ENCODE measurements at places on chromosomes 6 and 20. TPM values are rescaled to one million over a fixed set of nuclear protein-coding genes. Genes with fewer than 3 reads are reported as not detected.

KCNQ5 gene
- total RNA-seq, result 1.2 TPM

ZKSCAN4 gene
- total RNA-seq, result 4.8 TPM

ZNF831 gene
- total RNA-seq, result not detected

FOXC1 gene
- total RNA-seq, result 2.6 TPM

VGLL2 gene
- not detected for total RNA-seq

ZNF322 gene
- 10.3 TPM for total RNA-seq

NR2E1 gene
- not detected for total RNA-seq

BFSP1 gene
- total RNA-seq, result 0.73 TPM

VEGFA gene
- total RNA-seq, result 133 TPM

KIAA0408 gene
- total RNA-seq, result 0.39 TPM

CPXM1 gene
- total RNA-seq, result 2.2 TPM

VSX1 gene
- not detected for total RNA-seq

FAM229B gene
- 4.5 TPM for total RNA-seq

ACAT2 gene
- 130 TPM for total RNA-seq

GGTLC1 gene
- total RNA-seq, result not detected

LHFPL5 gene
- total RNA-seq, result not detected

ZBP1 gene
- not detected for total RNA-seq

CLVS2 gene
- total RNA-seq, result under 0.01 TPM

Data from subcutaneous preadipocyte (primary cell).